ENCODE measurements at places on chromosomes 3 and 15.

GRCh38 chr15:41334293-41335120, 1.8 kb downstream of the NUSAP1 start:
- DNase-seq: no peak

DNA sequence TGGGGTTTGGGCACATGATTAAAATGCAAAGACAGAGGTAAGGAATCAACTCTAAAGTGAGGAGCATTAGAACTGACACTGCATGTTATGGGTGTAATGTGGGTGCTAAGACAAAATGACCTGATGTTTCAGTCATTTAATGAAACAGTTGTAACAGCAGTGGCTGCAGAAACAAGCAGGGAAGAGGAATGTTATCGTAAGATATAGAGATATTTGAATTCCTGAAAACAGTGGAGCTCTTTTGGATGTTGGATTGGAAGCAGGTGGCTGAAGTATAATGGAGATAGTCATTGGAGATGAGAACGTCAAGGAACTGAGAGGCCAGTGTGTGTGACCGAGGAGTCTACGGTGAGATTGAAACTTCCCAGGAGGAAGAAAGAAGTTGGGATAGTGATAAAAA, 1065.2 kb downstream of the ZPLD1 start:
- DNase-seq: no peak

DNA sequence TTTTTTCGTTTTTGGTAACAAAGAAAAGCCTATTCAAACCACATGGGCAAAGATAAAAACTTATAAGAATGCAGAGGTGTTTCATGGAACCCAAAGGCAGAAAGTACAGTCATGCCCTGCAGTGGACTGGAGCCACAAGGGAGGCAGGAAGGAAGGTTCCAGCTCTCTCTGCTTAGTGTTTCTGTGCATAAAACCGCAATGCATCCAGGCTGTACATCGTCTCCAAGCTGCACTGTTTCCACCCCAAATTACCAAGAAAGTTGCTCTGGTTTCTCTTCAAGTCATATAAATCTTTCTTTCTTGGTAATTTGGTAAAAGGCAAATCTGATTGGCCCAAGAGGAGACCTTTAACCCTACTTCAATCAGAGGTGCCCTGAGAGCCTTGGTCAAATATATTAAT, 15.8 kb downstream of the TRAT1 start:
- DNase-seq: no peak

DNA sequence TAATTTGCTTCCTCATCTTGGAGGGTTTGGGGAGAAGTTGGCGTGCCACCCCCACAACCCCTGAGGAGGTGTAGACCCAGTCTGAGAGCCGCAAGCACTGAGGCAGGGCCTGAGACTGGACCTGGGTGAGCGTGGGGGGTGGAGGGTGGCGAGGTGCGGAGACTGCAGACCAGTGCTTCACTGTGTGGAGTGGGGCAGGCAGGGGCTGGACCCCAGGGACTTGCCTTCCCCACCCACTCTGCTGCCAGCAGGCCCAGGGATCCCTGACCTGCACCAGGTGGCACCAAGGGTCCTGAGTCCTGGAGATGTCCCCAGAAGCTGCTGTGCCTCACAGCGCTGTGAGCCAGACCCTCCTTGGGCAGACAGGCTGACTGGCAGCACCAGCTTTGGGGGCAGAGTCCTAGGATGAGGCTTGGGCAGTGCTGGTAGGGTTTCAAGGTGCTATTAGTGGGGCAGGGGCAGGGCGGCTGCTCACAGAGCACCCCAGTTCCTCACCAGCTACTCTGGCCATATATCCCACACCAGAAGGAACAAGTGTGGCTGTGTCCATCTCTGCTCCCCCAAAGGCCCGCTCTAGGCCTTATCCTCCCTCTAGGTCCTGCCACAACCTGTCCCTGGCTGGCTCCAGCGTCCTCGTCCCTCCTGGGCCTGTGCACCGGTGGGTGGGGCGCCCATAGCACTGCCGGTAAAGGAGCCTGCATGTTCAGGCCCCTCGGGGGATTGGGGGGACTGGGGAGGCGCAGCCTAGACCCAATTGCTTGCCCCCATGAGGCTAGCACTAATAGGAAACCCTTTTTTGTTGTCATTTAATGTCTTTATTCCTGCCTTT, 11.8 kb downstream of the ZBTB47 start:
- DNase-seq: no peak

DNA sequence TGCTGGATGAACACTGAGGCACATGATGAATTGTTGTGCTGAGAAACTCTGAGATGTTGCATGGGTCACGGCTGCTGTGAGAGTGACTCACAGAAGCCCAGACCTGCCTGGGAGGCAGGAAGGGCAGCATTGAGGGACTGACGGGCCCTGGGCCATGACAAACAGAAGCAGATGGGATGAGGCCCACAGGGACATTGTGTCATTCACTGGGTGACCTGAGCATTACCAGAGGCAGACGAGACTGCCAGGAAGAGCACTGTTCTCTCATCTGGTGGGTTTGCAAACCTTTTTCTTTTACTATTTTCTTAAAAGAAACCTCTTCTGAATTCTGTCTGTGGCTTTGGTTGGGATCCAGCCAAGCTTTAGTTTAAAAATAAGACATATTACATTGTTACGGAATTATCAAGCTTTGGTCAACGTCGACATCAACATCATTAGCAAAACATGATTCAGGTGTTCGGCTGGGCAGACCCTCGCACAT, 67.8 kb downstream of the BDH1 start:
- no peak for DNase-seq

DNA sequence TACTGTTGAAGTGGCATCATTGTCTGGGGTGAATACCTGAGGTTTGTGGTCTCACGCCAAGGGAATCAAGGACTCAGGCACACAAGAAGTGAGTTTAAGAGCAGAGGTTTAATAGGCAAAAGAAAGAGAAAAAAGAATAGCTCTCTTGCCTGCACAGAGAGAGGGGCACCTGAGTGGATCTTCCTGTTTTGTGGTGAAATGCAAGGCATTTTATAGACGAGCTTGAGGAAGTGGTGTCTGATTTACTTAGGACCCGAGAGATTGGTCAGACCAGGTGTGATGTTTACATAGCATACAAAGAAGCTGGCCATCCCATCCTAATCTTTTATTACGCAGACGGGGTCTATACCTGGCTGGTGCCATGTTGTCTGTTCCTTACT, 13.2 kb downstream of the CCR5 start:
- no peak for DNase-seq

GRCh38 chr3:51621091-51621892, 49.8 kb upstream of the TEX264 start:
- DNase-seq: no peak

DNA sequence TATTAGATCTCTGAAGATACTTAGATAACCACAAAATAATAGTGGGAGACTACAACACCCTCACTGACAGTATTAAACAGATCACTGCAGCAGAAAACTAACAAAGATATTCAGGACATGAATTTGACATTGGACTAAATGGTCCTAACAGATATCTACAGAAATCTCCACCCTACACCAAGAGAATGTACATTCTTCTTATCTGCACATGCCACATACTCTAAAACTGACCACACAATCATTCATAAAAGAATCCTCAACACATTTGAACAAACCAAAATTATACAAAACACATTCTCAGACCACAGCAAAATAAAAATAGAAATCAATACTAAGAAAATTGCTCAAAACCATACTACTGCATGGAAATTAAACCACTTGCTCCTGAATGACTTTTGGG, 116.3 kb downstream of the DTWD1 start:
- no peak for DNase-seq

- DNase-seq: no peak
Observed at GRCh38 chr15:93178371-93178770, 89.4 kb upstream of the RGMA start.

- DNase-seq: no peak
Observed at GRCh38 chr15:52005748-52006701, 13.0 kb upstream of the MAPK6 start.

Data from activated T-helper 1 cell treated with anti-CD3 and anti-CD28 coated beads, Interleukin-2, amount 50 U/mL, for 16 hours (primary cell).